Femur (tissue), 1 donor: ENCODE measurements at places on chromosomes 5 and 9.
A peak's percentile ranks its signal among the peaks of the same experiment; 100 is the strongest.

GRCh38 chr9:121313458-121314152 lies 45.6 kb downstream of the GSN start:
- no peak for DNase-seq

- DNase-seq = no peak
Observed at GRCh38 chr5:127041571-127041970, 11.2 kb upstream of the MARCHF3 start.

DNA sequence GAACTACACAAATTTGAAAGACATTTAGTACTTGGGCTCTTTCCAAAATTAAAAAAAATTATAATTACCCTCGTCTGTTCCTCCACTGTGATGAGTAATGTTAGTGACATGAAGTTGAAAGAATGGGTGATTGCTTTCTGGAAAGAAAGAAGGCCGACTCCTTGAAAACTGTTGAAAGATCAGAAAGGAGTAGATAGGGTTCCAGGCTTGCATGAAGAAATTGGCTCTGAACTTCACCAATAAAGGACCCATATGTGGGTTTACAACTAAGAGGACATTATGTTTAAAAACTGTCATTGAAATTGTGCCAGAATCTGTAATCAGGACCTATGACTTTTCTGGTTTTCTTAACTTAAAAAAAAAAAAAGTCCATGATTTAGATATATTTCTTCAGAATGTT lies 20.7 kb upstream of the MOCS2 start:
- no peak for DNase-seq

DNA sequence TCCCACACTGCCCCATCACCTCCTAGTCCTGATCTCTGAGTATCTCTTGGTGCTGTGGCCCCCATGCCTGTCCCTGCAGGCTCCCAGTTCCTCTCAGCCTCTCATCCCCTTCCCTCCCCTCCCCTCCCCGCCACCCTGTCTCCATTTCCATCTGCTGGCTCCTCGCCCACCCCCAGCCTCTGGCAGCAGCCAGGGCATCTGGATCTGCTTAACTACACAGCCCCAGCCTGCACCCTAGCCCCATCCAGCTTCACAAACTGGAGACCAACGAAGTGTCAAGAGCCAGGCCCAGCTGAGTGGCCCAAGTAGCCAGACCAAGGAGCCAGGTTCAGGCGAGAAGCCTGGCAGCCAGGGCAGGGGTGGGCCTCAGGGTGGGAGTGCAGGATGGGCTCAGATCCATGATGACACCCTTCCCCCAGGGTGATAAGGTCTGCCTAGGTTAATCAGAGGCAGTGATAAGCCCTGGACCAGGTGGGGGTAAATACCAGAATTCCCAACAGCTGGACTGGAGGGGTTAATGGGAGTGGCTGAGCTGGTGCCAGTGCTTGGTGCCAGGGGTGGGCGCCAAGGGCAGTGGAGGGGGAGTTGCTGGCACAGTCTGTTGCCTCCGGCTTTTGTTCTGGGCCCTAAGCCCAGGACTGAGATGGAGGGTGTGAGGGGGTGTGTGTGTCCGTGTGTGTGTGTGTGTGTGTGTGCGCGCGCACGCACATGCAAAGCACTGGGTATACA lies 2.5 kb downstream of the IL11RA start:
- peak; percentile 90 for DNase-seq

- DNase-seq = no peak
Observed at GRCh38 chr5:26121338-26121737, 917.0 kb downstream of the CDH9 start.

- DNase-seq = no peak
Observed at GRCh38 chr5:29949301-29949872, 1244.1 kb upstream of the CDH6 start.

- DNase-seq = no peak
Observed at GRCh38 chr5:82812575-82812974, 264.6 kb downstream of the TMEM167A start.

GRCh38 chr5:147930769-147931168 lies 24.4 kb upstream of the C5orf46 start:
- DNase-seq = no peak

- no peak for DNase-seq
Observed at GRCh38 chr9:21097817-21098216, 20.1 kb upstream of the IFNB1 start.

GRCh38 chr5:78727786-78728761 lies 79.5 kb upstream of the LHFPL2 start:
- no peak for DNase-seq

DNA sequence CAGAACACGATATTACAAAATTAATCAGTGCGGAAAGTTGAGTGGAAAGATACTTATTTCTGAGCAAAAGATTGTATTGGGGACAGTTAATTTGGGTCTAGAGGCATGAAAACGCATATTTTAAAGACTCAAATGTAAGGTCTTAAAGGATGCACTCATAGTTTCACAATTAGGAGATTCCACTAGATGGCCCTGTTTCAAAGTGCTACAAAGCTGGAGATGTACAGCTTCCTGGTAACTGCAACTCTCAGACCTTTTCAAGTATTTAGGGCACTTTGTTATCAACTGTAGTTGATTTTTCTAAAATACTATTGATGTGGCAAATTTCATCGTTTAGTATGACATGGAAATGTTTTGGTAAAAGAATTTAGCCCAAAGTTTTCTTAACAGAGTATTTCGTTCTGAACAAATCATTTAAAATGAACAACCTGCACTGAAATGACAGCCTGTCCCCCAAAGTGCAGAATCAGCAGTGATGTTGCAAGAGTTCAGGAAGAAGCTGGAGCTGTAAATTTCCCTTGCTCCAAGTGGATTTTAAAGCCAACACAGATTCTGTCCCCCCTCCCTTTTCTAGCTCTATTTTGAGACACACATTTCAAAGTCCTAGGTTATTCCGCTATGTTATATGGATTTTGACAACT lies 16.2 kb upstream of the NDUFB6 start:
- DNase-seq = no peak

GRCh38 chr9:92503156-92503555 lies 20.9 kb upstream of the ASPN start:
- DNase-seq = no peak

DNA sequence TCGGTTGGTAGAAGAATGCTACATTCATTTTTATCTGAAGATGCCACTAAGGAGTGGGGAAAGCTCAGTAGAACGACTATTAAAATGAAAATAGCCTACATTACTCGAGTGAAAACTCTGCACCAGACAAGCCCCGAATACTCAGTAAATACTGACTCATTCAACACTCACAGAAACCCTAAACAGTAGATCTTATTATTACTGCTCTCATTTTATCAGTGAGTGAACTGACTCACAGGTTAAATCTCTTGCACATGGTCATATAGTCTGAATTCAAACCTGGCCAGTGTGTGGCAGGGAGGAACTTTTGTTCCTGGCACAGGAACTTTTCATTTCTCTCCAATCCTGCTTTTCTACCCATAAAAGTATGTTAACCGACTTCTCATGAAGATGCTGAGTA lies 9.6 kb upstream of the PAPPA start:
- no peak for DNase-seq

DNA sequence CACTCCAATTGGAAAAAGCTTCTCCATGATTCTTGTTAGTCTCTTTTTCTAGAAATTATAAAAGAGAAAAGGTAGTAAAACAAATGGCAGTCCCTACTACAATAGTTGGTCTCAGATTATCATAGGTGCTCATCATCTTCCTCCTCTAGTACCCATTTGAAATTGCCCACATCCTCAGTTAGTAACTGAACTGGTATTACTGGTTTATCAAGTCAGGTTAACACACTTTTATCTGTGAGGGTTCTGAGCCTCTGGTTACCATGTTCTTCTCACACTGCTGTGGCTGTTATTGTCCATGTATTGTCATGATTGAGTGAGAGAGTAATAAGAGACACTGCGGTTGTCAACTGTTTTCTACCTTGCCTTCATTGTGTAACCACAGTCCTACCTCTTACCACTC lies 901.7 kb downstream of the TLE1 start:
- DNase-seq = no peak

DNA sequence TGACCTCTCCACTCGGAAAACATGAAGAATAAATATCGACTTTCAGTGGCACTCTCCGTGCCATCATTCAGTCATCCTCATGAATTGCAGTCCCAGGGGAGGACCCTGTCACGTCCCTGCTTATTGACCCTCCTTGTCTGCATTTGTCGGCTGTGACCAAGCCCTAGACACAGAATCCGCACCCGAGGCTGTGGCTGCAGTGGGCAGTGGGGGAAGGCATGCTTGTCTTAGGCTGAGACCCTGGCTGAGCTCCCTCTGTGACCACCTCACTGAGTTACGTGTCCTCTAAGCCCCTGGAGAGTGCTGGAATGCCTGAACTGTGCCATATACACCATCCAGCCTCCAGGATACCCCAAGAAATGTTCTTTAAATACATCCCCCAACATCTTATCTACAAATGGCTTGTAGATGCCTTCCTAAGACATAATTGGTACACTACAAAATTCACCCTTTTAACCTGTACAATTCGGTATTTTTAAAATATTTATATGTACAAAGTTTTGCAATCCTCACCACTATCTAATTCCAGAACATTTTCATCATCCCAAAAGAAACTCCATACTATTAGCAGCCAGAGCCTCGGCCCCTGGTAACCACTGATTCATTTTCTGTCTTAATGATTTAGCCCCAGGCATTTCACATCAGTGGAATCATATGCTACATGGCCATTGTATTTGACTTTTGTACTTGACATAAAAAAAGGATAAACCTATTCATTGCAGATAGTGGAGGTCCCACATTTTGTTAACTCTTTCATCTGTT lies 80.8 kb upstream of the ICE1 start:
- no peak for DNase-seq

DNA sequence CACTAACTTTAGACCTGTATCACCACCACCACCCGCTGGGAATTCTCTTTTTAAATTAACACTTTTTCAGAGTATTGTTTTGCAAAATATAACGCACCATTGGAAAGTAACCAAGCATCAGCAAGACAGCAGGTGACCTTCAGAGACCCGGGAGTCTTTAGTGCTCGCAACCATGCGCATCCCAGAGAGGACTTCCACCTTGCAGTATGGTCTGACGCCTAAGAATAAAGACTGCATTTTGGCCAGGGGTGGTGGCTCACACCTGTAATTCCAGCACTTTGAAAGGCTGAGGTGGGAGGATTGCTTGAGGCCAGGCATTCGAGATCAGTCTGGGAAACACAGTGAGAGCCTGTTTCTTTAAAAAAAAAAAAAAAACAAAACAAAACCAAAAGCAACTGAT lies 113.8 kb downstream of the MED27 start:
- DNase-seq = no peak

DNA sequence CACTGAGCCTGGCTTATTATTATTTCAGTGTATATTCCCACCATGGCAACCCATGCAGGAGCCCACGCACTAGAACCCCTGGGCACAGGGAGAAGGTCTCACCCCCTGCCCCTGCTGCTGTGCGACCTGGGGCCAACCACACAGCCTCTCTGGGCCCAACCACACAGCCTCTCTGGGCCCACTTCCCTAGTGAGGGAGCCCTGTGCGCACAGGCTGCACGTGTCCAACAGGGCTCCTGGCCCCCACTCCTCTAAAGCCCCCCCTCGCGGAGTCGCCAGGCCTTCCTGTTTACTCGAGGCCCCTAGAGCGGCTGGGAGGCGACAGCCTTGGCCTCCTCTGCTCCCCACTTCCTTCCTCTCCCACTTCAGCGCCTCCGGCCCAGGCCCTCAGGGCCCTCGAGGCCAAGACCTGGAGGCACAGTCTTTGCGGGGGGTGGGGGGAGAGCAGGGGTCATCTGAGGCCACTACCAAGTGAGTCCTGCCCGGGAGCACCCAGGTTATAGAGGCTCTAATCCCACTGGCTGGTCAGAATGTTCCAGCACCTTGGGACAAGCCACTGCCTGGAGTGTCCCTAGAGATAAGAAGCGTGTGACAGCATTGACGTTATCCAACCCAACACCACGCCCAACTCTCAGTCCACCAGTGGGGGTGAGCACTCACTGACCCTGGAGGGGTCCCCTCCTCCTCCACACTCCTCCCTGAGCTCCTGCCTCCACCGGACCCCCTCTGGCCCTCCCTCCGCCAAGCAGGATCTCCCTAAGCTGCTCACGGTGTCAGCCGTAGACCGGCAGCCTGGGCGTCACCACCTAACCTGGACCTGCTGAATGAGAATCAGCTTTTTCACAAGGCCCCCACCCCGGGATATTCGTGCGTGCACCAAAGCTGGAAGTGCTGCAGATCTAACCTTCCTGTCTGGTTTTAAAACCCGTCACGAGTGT lies 7.9 kb upstream of the ENG start:
- peak; percentile 84 for DNase-seq

- peak; percentile 58 for DNase-seq
Observed at GRCh38 chr5:140251527-140251973, 51.4 kb downstream of the PFDN1 start.

DNA sequence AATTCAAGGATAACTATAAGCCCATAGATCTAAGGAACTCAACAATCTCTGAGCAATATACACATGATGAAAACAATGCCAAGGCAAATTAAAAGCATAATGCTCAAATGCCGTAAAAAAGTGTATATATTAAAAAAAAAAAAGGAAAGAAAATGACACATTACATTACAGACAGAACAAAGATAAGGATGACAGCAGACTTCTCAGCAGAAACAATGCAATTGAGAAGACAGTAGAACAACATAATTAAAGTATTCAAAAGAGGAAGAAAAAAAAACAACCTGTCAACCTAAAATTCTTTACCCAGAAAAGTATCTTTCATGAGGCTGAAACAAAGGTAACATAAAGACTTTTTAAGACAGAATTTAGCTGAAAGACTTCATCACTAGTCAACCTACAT lies 591.7 kb downstream of the ZNF608 start:
- no peak for DNase-seq

- no peak for DNase-seq
Observed at GRCh38 chr9:110768886-110769285, 100.3 kb downstream of the MUSK start.

- DNase-seq = no peak
Observed at GRCh38 chr5:146199176-146199815, 4.1 kb upstream of the RBM27 start.

- DNase-seq = no peak
Observed at GRCh38 chr5:94467954-94468930, 150.2 kb downstream of the KIAA0825 start.

DNA sequence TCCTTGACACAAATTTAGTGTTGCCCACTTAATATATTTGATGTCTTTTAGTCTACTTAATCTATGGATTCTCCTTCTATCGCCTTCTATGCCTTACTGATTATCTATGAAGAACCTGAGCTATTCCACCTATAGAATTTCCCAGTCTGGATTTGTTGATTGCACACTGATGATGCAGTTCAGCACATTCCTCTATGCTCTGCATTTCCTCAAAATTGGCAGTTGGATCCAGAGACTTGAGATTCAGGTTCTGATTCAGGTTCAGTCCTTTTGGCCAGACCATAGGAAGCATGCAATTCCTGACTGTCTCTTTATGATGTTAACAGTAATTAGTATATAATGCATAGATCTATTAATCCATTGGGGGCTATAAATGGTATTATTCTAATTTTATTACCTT lies 13.8 kb downstream of the SLC22A5 start:
- DNase-seq = no peak

DNA sequence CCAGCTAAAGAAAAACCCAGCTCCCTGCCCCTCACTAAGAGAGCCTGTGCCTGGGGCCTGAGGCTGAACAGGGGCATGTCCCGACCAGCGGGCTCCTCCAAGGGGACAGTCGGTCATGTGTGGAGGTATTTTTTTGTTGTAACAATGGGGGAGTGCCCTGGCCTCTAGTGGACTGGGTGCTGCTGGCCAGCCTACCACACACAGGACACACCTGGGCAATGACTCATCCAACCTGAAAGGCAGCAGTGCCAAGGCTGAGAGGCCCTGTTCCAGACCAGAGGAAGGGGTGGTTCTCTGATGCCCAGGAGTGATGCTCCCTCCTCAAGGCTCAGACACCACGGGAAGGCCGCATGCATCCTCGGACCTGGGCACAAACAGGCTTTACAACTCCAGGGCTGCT lies 181.5 kb downstream of the OLFM1 start:
- no peak for DNase-seq
